Neural progenitor cell (in vitro differentiated cells): ENCODE measurements at places on chromosomes 16 and 17.

GRCh38 chr17:68053231-68054013 is 17.9 kb downstream of the KPNA2 start:
- no peak for DNase-seq

DNA sequence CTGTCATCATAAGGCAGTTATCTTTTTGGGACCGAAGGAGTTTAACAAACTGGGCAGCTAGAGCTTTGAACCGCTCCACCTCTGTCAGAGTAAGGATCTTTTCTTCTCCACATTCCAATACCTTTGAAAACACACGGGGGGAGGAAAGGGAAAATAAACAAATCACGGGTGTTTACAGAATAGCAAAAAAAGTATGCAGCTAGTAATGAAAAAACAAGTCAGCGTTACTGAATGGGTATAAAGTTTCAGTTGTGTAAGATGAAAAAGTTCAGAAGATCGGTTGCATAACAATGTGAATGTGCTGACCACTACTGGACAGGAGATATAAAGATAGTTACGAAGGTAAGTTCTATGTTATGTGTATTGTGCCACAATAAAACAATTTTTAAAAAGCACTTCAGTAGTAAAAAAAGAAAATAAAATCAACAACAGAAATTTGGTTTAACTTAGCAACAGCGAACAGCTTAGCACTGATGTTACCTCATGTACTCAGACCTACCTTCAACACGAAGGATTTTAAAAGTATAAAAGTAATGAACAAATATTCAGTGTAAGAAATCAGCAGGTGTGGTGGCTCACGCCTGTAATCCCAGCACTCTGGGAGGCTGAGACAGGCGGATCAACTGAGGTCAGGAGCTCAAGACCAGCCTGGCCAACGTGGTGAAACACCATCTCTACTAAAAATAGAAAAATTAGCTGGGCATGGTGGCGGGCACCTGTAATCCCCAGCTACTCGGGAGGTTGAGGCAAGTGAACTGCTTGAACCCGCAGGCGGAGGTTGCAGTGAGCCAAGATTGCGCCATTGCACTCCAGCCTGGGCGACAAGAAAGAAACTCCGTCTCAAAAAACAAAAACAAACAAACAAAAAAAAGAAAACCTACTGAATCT is 34.3 kb downstream of the MARF1 start:
- DNase-seq: no peak

DNA sequence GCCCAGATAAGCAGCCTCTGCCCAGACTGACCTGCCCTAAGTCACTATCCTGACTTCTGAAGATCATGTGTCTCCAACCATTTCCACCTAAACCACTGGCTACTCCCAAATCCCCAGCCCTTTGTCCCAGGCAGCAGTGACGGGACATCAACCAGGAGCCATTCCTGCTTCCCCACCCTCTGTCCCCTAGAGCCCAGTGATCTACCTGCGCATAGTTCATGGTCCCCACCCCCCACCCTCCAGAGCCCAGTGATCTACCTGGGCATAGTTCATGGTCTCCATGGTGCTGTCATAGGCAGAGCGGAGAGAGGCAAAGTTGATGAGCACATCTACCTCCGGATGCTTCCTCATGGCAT is 26.8 kb downstream of the ACLY start:
- no peak for DNase-seq

GRCh38 chr16:397135-397661 is at the start of gene NME4:
Gene NME4 (plus strand): TSS chr16:397199. CDS start chr16:397223, 24 bp downstream.
- peak; percentile 77 for DNase-seq

DNA sequence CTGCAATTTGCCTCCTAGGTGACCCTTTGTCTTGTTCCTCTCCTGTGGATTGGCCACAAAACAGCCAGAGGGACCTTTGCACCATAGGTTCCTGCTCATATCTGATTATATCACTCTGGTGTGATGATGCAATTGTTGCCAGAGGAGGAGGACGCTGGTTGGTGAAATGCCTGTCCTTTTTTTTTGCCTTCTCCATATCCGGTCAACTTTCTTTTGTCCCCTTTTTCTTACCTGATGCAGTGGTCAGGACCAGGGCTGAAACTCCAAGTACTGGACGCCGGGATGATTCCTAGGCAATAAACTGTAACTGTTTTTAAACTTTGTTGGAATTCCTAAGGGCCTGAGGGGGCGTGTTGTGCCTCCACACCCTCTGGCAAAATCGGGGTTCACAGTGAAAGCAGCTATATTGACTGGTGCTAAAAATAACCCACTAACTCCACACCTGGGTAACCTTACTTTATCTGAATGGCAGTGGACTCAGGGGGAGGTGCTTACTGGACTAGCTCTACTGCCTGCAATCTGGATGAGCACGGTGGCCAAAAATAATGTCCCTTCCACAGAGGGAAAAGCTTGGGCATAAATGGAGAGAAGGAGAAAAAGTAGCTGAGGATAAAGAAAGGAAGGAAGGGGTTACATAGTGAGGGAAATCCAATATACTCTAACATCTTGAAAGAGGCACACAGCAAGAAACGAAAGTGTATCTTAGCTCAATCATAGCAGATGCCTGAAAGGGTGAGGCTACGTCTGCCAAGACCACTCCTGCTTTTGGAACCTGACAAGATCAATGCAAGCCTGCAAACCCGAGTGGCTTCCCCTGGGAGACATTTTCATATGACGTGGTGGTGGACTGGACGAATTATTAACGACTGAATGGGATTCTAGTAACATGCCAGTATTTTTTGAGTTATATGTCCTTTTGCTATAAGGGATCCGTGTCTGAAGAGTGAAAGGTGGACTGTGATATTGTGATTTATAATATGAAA is 28.4 kb upstream of the ZNF423 start:
- no peak for DNase-seq

DNA sequence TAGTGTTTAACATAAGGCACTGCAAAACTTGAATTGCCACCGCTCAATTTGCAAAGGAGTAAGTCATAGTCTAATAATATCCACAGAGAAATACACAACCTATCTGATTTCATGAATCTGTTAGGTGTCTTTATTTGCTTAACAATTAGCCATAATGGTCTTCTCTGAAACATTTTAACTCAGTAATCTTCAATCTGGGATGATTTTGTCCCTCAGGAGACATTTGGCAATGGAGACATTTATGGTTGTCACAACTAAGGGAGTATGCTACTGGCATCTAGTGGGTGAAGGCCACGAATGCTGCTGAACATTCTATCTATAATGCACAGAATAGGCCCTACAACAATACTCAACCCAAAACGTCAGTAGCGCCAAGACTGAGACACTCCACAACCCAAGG is 4.3 kb downstream of the UBE2G1 start:
- DNase-seq: no peak

- no peak for DNase-seq
Observed at GRCh38 chr16:10242097-10242496, 59.9 kb upstream of the GRIN2A start.

- DNase-seq: no peak
Observed at GRCh38 chr17:46125831-46126230, 67.4 kb downstream of the KANSL1 start.

DNA sequence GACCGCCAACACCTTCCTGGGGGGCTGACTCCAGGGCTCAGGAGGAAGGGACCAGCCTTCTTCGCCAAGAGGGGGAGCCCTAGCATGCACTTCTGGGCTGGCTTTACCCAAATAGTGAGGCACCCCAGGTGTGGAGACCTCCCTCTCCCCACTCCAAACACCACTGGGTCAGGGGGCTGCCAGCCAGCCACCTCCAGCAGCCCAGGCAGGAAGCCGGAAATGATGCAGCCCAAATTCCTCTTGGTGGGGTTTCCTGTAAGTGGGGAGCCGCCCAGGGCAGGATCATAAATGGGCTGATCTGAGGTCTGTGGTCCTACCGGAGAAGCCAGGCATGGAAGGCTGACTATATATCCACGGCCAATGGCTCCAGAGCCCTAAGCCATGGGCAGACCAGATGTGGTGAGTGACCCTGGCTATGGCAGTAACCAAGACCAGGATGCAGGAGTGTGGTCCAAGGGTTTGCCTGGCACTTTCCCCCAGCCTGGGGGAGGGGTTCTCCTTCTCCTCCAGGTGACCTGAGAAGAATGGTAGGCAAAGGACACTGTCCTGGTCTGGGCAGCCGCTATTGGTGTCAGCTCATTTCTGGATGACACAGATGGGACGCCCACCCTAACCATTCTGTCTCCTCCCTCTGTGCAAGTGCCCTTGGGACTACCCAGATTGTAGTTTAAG is 4.2 kb downstream of the GIT1 start:
- DNase-seq: no peak

- DNase-seq: peak; percentile 61
Observed at GRCh38 chr17:7548585-7549400, at the start of gene TNFSF12. Gene TNFSF12 (plus strand): TSS chr17:7549058. CDS start chr17:7549154, 96 bp downstream.

DNA sequence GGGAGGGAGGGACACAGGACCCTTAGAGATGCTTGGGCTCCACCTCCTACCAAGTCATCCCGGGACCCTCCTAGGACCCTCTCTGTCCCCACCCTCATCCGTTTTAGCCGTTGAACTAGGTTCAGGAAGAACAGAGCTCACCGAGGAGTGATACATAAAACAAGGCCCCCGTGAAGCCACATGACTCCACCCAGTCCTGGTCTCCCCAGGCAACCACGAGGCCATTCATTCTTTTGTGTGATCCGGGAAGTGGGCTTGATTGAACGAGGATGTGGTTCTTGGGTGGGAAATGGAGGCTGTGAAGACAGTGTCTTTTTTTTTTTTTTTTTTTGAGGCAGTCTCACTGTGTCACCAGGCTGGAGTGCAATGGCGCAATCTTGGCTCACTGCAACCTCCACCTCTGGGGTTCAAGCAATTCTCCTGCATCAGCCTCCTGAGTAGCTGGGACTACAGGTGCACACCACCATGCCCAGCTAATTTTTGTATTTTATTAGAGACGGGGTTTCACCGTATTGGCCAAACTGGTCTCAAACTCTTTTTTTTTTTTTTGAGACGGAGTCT is 14.8 kb downstream of the TRARG1 start:
- DNase-seq: no peak

- no peak for DNase-seq
Observed at GRCh38 chr17:43151880-43152456, 19.0 kb upstream of the NBR1 start.

DNA sequence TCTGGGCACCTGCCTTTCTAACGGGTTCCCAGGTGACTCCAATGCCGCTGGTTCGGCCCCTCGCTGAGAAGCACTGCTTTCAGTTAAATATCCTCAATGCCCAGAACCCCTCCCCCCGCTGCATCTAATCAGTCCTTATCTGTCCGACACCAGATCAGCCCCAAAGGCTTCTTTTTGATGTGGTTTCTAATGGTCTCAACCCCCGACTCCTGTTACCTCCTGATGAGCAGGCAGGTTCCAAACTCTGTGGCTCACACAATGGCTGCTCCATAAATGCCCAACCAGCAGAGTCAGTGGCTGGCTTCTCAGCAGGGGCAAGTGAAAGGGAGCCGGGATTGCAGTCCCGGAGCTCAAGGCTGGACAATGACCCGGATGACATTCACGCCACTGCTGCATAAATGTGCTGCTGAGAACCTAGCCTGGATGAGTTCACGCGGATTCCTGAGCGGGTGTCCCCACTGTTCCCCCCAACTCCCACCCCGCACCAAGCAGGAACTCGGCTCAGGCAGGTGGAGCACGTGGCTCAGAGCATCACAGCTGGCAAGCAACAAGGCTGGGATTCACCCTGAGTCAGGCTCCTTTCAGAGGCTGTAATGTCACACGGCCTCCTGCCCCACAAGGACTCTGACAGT is 1.0 kb upstream of the SLC38A8 start:
- DNase-seq: peak; percentile 70

GRCh38 chr17:6509031-6509771 is 47.2 kb downstream of the PITPNM3 start:
- no peak for DNase-seq

DNA sequence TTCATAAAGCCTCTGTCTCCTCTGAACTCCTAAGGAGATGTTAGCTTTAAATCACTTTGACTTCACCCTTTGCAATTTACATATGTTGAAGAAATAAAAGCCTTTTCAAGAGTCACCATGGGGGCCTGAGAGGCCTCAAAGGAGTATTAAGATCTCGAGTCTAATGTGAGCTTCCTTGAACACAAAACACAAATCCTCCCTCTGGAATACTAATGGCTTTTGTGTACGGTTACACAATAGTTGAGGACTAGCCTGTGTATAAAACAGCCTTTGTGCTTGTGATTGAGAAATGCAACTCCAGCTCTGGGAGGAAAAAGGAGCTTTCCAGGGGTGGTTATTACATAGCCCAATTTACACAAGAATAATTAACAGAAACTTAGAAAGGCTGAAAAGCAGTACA is 1140.2 kb downstream of the CDH11 start:
- DNase-seq: peak; percentile 89

DNA sequence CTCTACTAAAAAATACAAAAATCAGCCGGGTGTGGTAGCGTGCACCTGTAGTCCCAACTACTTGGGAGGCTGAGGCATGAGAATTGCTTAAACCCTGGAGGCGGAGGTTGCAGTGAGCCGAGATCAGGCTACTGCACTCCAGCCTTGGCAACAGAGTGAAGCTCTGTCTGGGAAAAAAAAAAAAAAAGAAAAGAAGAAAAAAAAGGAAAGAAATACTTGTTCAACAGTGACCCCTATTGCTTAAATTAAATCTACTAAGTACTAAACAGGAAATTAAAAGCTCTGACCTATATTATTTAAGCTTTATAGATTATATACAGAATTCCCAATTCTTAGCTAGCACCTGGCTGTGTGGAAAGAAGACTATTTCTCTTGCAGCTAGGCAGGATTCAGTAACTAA is 48.9 kb downstream of the FBXL20 start:
- DNase-seq: no peak

- DNase-seq: no peak
Observed at GRCh38 chr17:37107406-37108083, 158.8 kb downstream of the AATF start.

GRCh38 chr17:80861418-80861815 is 130.2 kb upstream of the CHMP6 start:
- no peak for DNase-seq
